Activated T-helper 9 cell treated with anti-CD3 and anti-CD28 coated beads, Interleukin-2, amount 50 U/mL, for 16 hours (primary cell): ENCODE measurements at places on chromosomes 2 and 18.

DNA sequence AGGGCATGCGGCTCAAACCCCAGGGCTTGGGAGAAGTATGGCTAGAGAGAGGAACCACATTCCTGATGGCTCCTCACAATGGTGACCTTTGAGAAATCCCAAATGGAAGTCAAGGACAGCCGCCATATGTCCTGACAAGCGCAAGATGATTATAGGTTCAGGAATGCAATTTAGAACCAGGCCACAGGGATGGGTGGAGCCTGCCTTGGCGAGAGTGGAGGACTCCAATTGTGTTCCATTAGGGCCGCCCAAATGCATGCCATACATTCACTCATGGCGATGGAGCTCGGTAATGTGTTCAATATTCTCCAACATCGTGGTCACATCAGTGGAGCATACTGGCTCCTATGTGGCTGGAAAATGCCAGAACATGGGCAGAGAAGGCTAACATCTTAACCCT, 662.9 kb upstream of the ID2 start:
- DNase-seq = no peak

DNA sequence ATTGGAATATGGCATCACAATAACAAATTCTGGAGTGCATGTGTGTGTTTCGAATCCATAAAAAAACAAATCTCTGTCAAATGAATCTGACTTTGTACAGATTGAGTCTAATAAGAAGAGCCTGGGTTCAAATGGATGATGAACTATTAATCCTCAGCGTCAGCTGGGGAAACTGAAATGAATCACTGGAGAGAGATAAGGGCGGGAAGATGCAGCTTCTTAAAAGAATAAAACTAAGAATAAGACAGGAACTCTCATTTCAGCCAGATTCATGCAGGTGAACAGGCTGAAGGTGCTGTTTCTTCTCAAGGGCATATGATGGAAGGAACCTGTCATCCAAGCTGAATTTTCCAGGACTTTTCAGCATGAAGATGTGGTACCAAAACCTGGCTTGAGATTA, 202.6 kb upstream of the TRIB2 start:
- no peak for DNase-seq

DNA sequence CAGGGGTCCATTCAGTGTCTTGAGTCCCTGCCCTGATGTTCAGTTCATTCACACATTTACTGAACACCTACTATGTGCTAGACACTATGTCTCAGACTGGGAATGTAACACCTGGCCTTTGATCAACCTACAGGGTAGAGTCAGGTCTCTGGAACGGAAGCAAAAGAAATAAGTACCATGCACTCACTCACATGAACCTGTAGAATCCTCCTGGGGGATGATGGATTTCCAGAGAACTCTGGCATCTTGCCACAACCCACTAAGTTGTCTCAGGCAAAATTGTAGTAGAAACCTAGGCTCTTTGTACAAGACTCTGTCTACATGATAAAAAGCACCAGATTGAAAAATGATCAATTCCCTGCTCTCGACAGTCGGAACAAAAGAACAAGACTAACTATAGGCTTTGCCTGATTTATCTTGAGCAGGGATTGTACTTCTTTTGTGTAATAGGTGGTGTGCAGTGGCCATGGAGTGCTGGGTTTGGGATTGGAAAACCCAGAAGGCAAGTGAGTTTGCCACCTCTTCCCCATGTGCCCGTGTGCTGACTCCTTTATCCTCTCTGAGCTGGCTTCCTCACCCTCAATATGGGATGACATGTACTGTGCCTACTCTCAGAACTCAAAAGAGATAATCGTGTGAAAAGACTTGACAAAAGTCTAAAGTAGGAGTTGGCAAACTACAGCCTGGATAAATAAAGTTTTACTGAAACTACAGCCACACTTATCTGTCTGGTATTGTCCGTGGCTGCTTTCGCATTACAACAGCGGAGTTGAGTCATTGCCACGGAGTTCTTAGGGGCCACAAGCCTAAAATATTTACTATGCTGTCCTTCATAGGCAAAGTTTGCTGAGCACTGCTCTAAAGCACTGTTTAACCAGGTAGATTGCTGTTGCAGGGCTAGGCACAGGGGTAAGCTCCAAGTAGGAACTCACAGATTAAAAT, 4.4 kb downstream of the CAPN14 start:
- no peak for DNase-seq

DNA sequence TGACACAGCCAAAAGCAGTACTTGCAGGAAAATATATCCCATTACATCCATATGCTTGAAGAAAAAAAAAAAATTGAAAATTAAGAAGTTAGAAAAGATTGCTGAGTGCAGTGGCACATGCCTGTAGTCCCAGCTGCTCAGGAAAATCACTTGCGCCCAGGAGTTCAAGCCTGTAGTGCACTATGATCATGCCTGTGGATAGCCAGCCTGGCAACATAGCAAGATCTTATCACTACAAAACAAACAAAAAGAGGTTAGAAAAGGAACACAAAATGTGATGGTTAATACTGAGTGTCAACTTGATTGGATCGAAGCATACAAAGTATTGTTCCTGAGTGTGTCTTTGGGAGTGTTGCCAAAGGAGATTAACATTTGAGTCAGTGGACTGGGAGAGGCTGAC, 361.9 kb downstream of the NYAP2 start:
- no peak for DNase-seq
